Amygdala (tissue), 56 donors: ENCODE measurements at places on chromosomes 13 and 19.

DNA sequence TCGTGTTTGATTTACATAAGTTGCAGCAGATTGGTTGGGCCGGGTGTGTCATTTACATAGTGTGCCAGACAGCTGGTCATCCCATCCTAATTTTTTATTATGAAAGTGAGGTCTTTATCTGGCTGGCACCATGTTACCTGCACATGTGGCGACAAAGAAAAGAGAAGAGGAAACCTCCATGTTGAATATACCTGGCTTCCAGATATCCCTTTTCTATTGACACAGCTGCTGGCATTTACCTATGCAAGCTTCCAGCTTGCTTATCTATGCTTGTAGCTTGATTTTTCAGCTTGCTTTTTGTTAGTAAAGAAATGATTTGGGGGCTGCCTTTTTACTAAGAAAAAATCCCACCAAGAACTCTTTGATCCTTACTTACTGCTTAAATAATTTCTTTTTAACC is 681.3 kb upstream of the SLITRK1 start:
- DNase-seq, result no peak

- no peak for DNase-seq
These were observed 99.0 kb downstream of the GPC6 start for GRCh38 chr13:93325303-93326233.

DNA sequence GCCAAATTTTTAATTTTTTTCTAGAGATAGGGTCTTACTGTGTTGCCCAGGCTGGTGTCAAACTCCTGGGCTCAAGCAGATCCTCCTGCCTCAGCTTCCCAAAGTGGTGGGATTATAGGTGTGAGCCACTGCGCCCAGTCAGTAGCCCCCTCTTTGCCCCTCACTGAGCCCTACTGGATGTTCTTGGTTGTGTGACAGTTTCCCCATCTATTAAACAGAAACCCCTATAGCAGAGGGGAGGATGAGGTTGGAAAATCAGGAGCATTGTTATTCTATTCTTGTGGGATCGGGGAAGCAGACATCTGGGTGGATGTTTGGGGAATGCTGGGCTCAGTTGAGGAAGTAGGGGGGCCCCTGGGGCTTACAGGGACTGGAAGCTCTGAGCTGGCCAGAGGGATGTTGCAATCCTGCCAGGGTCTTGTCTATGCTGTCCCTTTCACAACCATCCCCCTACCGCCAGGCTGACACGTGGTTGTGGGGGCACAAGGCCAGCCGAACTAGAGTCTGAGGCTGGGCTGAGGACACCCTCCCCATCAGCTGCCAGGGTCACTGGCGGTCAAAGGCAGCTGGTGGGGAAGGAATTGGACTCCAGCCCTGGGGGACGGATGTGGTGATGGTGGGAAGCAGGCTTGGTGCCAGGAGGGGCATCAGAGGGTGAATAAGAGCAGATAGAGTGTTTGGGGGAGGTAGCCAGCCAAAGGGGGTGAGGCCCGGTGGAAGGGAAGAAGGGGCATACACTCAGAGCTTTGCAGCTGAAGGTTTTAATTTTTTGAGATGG is 10.9 kb downstream of the APOC1 start:
- peak; percentile 69 for DNase-seq

GRCh38 chr13:50901701-50902100 is 7.9 kb upstream of the RNASEH2B start:
- DNase-seq, result no peak

- no peak for DNase-seq
These were observed 57.1 kb downstream of the SIPA1L3 start for GRCh38 chr19:37964109-37964508.

- DNase-seq, result no peak
These were observed at the start of gene PALM for GRCh38 chr19:708154-709143. Gene PALM (plus strand): TSS chr19:708935. CDS start chr19:709147, 212 bp downstream.

GRCh38 chr13:114096031-114096485 is 36.4 kb downstream of the RASA3 start:
- DNase-seq, result no peak

DNA sequence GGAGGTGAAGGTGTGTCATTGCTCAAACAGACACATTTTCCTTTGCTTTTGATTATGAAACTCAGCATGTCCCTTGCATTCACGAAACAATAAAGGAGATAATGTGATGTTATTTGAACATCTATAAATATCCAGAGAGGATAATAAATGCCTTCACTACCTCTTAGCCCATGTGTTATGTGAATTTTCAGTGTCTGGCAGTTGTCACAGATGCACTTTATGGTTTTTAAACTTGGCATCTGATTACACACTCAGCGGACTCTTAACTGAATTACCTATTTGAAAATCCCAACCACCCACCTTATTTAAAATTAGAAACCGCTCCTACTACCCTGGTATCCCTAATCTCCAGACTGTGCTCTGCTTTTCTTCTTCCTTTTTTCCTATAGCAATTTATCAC is 254.2 kb downstream of the COG6 start:
- DNase-seq, result no peak

GRCh38 chr19:24078680-24079079 is 8.3 kb upstream of the ZNF254 start:
- no peak for DNase-seq

GRCh38 chr13:112773601-112774447 is 84.0 kb downstream of the ATP11A start:
- DNase-seq, result no peak
